ENCODE measurements at places on chromosomes 5 and 9.
A peak's percentile ranks its signal among the peaks of the same experiment; 100 is the strongest.

GRCh38 chr9:126709241-126709640, 95.5 kb downstream of the LMX1B start:
- no peak for DNase-seq

GRCh38 chr5:143957455-143957854, 145.5 kb downstream of the HMHB1 start:
- DNase-seq: no peak

GRCh38 chr9:123482295-123482968, 126.4 kb downstream of the CRB2 start:
- no peak for DNase-seq

GRCh38 chr9:137745541-137745991, 126.8 kb downstream of the EHMT1 start:
- DNase-seq: peak; percentile 27

- DNase-seq: no peak
Measured at GRCh38 chr9:86732514-86733171, 214.7 kb downstream of the GAS1 start.

GRCh38 chr9:76638001-76638400, 126.2 kb upstream of the PCA3 start:
- DNase-seq: no peak

GRCh38 chr9:128249558-128249907, 26.3 kb downstream of the GOLGA2 start:
- no peak for DNase-seq

- no peak for DNase-seq
Measured at GRCh38 chr9:34519321-34520020, 3.3 kb downstream of the ENHO start.

DNA sequence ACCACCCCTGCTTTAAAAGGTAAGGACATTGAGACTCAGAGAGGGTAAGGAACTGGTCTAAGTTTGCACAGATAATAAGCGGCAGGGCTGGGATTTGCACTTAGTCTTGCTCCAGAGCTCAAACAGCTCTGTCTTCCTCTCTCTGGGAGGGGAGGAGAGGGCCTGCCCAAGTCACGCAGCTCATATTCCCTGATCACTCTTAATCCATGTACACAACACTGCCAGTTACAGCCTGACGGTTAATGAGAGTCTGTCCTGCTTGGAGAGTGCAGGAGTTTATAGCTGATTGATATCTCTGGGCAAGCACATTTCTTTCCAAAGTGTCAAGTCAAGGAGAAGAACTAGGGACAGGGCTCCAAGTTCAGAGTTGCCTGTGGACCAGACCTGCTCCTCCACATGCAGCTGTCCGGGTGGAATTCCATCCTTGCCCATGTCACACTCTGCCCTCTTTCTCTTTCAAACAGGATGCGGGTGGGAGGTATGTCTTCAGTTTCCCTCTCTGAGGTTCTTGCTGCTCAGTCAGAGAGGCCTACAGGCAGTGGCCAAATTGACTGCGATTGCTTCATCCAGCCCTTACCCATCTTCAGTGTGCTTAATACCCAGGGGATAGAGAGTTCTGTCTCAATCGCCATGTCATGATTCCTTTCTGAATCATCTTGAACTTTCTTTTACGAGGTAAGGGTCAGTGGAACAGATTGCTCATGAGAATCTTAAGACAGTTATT, 54.5 kb downstream of the GALNT12 start:
- DNase-seq: peak; percentile 72

DNA sequence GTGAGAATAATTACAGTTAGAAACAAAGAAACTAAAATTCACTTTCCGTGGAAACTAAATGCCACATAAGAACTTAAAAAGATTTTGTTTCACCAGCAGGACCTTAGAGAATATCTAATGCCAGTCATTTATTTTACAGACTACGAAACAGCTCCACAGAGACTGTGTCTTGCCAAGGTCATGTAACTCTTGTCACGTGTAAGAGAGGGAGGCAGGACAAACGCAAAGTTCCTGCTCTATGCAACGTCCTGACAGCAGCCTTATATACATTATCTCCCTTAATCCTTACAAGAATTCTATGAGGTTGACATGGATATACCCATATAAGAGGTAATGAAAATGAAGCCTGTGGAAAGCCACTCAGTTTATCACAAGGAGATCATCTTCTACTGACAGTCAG, 39.4 kb downstream of the CTNNAL1 start:
- DNase-seq: no peak
